ENCODE measurements at places on chromosomes 13 and 19.

GRCh38 chr19:6242677-6243076, 37.1 kb downstream of the MLLT1 start:
- DNase-seq = no peak

- no peak for DNase-seq
Observed at GRCh38 chr19:38285567-38285966, 18.5 kb upstream of the C19orf33 start.

DNA sequence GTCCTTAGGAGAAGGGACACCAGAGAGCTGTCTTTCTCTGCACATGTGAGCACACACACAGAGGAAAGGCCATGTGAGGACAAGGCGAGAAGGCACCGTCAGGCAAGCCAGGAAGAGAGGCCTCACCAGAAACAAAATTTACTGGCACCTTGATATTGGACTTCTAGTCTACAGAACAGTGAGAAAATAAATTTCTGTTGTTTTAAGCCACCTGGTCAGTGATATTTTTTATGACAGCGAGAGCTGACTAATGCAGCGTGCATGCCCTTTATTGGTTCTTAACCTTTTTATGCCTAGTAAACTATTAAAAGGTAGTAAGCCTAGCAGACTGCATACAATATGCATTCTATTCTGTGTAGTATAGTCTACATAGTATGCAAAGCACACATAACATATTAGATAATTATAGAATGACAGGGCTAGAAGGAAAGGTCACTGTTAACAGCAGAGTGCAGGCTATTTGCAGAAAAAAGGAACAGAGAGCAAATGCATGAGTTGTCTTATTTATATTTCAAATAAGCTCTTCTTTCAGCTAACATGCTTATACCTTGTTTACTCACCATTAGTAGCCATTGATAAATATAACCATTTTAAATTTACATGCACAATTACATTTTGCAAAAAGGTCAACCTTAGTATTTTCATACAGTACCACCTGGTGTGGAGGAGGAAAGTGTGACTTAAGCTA, 25.2 kb upstream of the KATNAL1 start:
- no peak for DNase-seq

GRCh38 chr19:42201489-42202289, 15.8 kb downstream of the DEDD2 start:
- no peak for DNase-seq

DNA sequence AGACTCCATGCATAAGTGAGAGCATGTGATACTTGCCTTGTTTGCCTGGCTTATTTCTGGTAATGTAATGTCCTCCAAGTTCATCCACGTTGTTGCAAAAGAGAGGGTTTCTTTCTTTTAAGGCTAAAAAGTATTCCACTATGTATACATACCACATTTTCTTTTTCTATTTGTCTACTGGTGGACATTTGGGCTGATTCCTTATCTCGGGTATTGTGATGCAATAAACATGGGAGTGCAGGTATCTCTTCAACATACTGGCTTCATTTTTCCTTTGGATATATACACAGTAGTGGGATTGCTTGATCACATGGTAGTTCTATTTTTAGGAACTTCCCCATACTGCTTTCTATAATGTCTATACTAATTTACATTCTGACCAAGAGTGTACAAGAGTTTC, 49.6 kb upstream of the EBPL start:
- no peak for DNase-seq

- no peak for DNase-seq
Observed at GRCh38 chr13:110133425-110134235, 173.3 kb downstream of the COL4A1 start.

Data from C1 segment of cervical spinal cord (tissue), 14 donors.